ENCODE measurements at places on chromosomes 1 and 21.

GRCh38 chr1:156622581-156623297, 3.5 kb downstream of the HAPLN2 start:
- no peak for DNase-seq

GRCh38 chr1:200359610-200360163, 50.1 kb downstream of the ZNF281 start:
- no peak for DNase-seq

DNA sequence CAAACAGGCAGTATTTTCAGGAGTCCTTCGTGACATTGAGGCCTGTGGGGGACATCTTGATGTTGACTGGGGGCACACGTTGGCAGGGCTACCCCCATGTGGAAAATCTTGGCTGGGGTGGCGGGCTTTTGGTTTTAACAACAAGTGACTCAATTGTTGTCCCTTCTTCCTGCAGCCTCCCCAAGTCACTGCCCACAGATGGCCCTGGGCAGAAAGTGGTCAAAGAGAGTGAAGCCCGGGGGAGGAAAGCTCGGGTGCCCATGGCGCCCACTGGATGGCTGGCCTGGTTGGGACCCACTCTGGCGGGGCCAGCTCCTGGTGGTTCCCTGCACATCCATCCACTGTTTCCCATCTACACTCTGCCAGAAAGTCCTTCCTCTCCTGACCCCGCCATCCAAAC, 24.6 kb upstream of the ZNF648 start:
- DNase-seq, result no peak

- no peak for DNase-seq
These were observed 297.9 kb downstream of the PCP4 start for GRCh38 chr21:40164905-40165772.

GRCh38 chr1:11741919-11742558, 6.1 kb downstream of the AGTRAP start:
- DNase-seq, result no peak

DNA sequence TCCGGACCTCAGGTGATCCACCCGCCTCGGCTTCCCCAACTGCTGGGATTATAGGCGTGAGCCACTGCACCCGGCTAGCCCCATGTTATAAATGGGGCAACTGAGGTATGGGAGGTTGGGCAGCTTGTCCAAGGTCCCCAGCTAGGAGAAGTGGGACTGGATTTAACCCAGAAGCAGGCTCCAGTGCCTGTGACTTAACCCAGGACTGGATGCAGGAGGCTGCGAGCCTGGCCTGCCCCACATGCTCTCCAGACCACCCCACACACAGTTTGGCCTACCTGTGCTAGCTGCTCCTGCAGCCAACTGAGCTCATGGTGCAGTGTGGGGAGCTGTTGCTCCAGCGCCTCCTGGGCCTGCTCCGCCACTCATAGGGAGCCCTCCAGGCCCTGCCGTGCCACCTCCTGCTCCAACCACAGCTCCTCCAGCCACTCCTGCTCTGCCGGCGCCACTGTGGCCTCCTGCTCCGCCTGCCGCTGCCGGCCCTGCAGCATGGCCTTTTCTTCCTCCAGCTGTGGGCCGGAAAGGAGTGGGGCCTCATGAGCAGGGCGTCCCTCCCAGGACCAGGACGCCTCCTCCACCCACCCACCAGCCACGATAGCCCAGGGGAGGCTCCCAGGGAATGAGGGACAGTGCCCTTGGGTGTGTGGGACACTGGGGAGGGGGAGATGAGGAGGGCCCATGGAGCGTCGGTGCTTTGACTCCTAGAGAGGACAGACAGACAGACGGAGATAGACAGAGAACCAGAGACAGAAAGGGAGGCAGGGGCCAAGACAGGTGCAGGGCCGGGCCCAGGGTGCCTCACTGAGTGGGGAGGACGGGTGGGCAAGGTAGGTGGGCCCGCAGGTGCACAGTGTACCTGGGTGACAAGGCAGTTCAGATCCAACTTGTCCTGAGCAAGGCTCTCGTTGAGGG, 12.4 kb upstream of the NBPF1 start:
- DNase-seq, result peak; percentile 64

DNA sequence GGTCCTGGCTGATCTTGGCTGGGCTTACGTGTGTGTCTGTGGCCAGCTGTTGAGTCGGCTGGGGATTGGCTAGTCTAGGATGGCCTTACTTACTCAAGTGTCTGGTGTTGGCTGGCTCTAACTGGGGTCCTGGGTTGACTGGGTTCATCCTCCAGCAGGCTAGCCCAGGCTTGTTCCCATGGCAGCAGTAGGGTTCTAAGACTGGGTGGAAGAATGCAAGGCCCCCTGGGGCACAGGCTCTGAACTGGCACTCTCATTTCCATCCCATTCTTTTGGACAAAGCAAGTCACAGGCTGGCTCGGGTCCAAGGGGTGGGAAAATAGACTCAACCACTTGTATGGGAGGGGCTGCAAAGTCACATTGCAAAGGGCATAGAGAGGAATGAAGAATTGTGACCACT, 7.9 kb upstream of the OPRD1 start:
- no peak for DNase-seq

DNA sequence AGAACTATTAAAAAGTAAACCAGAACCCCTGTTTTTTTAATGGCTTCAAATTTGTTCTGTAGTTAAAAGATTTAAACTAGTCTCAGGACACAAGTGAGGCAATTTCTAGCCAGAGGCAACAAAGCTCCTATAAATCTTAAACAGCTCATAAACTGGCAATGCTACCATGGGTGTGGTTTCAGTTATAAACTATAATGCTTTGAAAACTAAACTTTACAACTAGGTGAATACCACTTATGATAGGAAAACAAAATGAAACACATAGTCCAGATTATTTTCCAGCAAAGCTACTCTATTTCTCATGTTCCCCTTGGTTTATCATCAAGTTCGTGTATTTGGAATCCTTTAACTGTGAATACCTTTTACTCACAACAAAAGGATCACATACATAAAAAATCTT, 282.5 kb downstream of the VAV3 start:
- no peak for DNase-seq

Data from sciatic nerve (tissue), 2 donors.